ENCODE measurements at places on chromosomes 4 and X.
A peak's percentile ranks its signal among the peaks of the same experiment; 100 is the strongest.

GRCh38 chrX:79336869-79337815 lies 30.0 kb downstream of the ITM2A start:
- no peak for DNase-seq

DNA sequence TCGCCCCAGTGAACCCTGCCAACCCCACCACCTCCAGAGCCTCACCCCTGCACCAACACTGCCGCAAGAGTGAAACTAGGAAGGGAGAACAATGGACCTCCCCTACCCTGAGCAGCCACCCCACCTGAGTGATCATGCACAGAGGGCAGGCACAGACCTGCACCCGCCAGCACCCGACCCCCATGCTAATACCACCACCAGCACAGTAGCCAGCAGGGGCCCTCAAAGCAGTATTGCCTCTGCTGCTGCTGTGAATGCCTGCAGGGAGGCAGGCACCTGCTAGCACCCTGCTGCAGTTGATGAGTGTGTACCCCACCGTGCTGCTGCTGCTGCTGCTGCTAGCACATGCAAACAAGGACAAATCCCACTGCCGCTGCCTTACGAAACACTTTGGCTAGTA lies 100.1 kb downstream of the RAB28 start:
- DNase-seq, result no peak

- peak; percentile 38 for DNase-seq
Observed at GRCh38 chrX:119236623-119237561, 807 bp downstream of the PGRMC1 start.

DNA sequence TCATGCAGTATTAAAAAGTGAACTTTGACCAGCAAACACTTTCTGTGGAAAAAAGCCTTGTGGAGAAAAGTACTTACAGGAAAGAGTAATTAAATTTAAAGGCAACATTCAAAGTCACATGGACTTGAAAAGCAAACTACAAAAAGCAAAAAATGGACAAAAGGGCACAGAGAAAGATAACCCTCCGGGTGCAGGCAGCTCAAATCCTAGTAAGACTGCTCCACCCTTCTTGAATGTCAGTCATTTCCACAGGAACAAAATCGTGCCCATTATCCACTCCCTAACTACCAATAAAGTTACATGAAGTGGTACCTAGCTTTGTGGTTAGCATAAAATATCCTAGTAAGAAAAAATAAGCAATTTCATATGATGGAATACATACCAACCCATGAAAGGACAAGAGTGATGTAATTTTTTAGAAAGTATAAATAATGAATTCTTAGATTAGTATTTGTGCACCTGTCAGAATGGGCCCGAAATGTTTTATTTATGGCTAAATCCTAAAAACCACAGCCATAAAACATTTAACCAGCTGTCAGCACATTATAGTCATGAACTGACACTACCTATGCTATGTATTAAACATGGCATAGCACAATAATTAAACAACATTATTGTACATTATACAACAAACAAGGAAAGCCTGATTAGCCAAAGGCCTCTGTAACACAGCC lies 43.3 kb downstream of the MAML3 start:
- DNase-seq, result no peak

GRCh38 chr4:185261946-185262345 lies 52.5 kb downstream of the SNX25 start:
- no peak for DNase-seq

DNA sequence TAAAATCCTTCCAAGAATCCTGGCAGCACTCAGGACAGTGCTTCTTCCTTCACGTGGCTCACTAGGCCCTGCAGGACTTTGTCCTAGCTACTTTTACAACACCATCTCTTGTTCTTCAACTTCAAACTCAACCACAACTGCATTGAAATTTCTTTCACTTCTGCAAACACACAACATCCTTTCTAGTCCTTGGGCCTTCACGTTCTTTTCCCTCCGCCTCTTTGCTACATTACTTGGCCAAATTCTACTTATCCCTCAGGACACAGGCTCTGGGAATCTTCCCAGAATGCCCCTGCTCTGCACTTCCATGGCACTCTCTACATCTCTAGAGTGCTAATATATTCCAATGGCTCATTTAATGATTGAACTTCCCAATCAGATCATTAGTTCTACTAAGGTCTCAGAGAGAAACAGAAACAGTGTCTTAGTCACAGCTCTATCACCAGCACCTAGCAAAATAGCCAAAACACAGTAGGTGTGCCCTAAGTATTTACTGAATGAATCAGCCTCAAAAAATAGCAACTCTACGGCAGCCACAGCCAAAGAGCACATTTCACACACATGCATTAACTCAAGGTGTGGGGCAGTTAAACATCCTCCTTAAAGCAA lies 73.3 kb downstream of the MANBA start:
- no peak for DNase-seq

DNA sequence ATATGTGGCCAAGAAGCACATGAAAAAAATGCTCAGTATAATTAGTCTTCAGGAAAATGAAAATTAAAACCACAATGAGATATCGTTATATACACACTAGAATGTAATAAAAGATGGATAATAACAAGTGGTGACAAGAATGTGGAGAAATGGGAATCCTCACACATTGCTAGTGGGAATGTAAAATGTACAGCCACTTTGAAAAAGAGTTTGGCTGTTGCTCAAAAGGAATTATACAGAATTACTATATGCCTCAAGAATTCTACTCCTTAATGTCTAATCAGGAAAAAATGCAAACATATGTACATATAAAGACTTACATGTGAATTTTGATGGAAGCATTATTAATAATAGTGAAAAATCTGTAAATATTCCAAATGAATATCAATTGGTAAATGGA lies 102.2 kb downstream of the SPCS3 start:
- no peak for DNase-seq

DNA sequence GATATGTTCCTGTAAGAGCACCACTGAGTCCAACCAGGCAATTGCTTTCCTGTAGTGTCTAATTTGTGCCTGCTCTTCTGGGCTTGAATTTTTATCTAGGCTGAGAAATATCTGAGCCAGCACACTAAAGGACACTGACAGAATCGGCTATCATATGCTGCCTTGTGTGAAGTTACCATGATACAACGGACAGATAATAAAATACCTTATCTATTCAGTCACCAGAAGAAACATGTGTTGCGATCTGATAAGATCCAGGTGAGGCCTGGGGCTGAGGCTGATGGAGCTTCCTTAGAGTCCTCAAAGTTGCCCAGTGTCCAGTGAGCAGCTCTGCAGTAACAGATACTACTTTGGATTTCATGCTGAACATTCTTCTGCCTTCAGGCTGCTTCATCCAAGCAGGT lies 111.8 kb downstream of the ZNF518B start:
- DNase-seq, result no peak

GRCh38 chrX:96405842-96406241 lies 278.8 kb upstream of the DIAPH2 start:
- no peak for DNase-seq

DNA sequence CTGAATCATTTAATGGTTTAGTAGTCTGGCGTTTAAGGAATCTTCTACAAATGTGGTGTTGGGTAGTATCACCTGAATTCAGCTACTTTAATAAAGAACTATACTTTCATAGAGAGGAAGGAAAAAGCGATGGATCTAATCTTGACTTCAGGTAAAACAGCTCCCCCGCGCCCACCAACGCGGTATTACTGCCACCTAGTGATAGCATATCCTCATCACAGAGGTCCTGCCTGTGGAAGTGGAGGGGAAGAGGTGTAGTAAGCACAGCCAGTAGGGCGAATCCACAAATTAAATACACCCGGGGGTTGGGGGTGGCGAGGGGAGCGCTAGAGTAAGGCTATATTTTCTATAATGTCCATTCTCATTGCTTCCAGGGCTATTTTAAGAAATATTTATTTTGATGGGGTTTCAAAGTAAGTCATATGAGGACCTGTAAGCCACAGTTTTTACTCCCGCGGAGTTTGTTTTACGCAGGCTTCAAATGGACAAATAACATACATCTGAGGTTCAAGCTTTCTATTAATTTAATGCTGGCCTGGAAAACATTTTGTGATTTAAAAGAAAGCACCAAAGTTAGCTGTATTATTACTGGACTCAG lies 8.3 kb upstream of the DAPP1 start:
- DNase-seq, result peak; percentile 85

GRCh38 chrX:115413246-115413878 lies 123.8 kb downstream of the LUZP4 start:
- no peak for DNase-seq

DNA sequence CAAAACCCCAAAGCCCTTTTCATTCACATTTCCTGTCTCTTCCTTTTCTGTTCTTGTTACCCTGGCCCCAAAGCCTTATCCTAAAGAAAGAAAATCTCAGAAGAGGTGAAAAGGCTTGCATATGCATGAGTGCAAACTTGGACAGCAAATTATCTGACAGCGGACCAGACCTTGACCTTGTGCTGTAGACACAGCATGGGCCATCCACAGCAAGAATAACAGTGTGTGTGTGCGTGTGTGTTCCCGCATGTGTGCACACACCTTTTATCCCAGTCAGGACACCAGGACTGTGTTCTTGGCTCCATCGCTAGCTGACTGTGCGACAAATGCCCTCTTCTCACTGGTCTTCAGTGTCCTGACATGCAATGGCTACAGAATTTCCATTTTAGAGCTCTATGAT lies 35.3 kb downstream of the ZBTB49 start:
- DNase-seq, result no peak

DNA sequence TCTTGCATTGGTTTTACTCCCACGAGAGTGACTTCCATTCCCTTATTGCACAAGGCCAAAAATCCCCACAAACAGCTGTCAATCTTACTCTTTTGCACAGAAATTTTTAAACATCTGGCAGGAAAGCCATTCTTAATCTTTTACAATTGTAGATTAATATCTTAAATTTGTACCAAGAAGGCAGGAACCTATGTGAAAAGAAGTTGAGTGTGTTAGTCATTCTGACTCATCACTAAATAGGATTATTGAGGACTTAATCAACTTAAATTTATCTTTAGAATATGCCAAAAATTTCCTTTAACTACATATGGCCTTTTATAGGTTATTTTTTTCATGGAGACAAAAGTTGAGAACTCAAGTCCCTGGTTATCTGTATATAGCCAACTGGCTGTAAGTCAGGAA lies 49.0 kb upstream of the VEGFC start:
- DNase-seq, result no peak

DNA sequence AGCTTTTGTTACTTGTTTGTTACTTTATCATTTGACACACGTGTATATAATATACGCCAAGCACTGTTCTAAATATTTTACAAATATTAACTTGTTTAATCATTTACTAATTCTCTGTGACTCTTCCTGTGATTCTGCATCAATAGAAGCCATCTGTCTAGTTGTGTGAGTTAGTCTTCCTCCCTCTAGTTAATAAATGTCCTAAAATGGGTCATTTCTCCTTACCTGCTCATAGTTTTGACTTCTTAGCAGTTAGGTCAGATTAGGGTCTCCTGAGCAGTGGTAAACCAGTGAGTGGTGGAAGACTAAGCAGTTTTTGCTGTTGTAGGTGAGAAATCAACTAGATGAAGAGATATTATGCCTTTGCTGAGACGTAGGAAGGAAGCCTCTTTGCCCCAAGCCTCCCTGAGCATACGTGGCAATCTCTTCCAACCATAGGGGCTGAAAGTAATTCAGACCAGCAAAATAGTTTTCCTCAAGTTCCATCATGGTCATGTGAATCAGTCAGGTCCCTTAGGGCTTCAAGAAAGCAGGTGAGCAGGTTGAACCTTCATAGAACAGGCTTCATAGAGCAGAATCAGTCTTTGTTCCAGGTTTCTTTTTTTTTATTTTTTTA lies 38.7 kb upstream of the THOC2 start:
- no peak for DNase-seq
